ENCODE measurements at places on chromosomes 7 and 10.

DNA sequence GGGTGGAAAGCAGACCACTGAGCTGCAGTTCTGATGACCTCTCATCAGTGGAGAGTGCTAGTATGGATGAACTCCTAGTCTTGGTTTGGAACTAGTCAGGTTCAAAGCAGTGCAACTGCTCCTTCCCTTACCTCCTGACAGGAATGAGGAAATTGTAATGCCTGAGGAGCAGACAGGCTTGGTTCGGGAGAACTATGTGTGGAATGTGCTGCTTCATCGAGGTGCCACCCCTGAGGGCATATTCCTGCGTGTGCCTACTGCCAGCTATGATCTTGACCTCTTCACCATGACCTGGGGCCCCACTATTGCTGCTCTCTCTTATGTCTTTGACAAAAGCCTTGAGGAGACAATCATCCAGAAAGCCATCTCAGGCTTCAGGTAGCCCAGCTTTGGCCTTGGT, 27.4 kb upstream of the NFKB2 start:
- no peak for DNase-seq

DNA sequence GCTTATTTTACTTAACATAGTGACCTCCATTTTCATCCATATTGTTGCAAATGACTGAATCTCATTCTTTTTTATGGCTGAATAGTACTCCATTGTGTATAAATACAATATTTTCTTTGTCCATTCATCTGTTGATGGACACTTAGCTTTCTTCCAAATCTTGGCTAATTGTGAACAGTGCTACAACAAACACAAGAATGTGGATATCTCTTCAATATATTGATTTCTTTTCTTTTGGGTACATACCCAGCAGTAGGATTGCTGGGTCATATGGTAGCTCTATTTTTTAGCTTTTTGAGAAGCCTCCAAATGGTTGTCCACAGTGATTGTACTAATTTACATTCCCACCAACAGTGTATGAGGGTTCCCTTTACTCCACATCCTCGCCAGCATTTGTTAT, 58.0 kb downstream of the CREB5 start:
- DNase-seq: no peak

DNA sequence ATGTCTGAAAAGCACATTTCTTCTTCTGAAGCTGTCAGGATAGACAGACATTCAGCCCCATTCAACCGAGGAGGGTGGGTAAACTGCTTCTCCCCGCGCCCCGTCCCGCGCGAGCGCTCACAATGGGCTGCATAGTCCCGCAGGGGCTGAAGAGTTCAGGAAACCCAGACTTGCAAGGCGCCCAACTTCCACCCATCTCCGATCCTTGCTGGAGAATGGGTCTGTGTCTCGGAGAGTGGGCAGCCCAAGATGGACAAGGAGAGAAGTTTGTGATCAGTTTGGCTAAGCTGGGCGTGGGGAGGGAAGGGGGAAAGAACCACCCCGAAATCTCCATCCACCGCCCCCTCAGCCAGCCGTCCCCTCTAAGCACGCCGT, 686 bp downstream of the AASS start:
- DNase-seq: no peak

- DNase-seq: no peak
These were observed 48.5 kb upstream of the PHYHIPL start for GRCh38 chr10:59127991-59128390.

DNA sequence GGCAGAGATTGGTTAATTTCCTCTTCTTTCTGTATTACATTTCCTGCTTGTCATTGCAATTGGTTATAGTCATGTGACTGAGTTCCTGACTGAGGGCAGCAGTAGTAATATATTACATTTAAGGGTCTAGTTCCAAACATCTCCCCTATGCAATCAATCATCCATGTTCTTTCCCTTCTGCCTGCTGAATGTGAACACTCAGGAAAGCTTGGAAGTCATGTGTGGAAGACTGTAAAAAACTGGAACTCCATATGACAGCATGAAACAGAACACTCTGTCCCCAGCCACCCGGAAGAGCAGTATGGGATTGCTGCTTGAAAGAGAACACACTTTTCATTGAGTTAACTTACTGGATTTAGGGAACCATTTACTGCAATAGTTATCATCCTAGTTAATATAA, 459.7 kb upstream of the SEMA3A start:
- DNase-seq: no peak

DNA sequence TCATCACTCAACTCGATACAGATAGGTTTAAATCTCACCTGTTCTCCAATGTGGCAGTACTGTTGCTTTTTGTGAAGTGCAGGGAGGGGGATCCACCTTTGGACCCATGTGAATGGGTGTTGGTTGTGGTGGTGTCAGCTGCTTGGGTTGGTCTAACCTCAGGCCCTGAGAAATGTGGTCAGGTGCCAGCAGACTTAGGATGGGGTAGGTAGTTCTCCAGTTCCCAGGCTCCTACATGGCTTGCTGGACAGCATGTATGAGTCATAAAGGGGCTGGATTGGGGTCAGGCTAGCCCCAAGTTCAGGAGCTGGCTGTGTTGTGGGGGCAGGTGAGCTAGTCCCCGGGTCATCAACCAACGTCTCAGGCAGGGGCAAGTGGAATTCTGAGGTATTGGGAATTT, 472.6 kb upstream of the CNTNAP2 start:
- no peak for DNase-seq

DNA sequence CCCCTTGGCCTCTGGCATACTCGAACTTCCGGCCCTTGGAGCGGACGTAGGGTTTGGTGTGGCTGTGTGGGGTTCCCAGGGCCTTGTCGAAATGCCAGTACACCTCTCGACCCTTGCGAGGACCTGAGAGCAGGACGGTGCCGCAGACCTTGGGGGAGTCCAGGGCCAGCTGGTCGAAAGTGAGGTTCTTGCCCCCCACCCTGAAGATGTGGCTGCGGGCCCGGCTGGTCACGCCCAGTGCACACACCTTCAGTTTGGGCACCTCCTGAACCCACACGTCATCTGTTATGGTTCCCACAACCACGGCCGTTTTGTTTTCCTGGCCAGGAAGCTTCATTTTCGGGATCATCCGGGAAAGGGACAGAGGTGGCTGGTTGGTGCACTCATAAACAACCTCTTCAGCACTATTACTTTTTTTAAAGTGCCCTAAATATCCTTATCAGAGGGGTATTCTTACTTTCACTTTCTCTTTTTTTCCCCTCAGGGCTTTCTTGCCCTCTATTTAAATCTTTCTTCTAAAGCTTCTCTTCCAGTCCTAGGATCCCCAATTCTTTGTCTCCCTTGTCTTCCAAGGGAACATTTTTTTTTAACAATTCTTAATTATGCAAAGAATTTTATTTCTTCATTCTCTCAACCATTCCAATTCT, 44.9 kb upstream of the FAM3C start:
- no peak for DNase-seq

GRCh38 chr7:113267885-113268284, 149.5 kb upstream of the SMIM30 start:
- DNase-seq: no peak

DNA sequence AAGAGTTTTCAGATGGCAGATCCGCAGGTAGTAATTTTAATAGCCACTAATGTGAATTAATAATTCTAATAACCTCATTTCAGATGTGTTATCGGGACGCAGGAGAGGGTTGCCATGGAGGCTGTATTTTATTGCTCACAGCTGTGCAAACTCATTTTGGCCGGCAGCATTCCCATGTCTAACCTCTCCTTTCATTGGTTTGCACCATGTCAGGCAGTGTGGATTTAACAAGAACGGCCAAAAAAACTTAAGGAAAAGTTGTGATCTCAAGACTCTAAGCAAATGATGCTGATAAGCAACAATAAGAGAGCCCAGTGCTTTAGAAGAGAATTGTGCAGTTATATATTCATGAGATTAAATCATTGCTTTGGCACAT, 88.7 kb upstream of the NRP1 start:
- no peak for DNase-seq

- no peak for DNase-seq
These were observed 239.3 kb upstream of the SEMA3C start for GRCh38 chr7:81158189-81158588.

- DNase-seq: no peak
These were observed 31.1 kb downstream of the LMTK2 start for GRCh38 chr7:98137826-98138151.

GRCh38 chr10:125157505-125157904, 2.9 kb downstream of the CTBP2 start:
- DNase-seq: no peak

- DNase-seq: no peak
These were observed 9.3 kb upstream of the PNLIPRP3 start for GRCh38 chr10:116418389-116418788.

GRCh38 chr7:151754142-151754590, 122.7 kb downstream of the PRKAG2 start:
- DNase-seq: peak; percentile 27

GRCh38 chr7:40847921-40848320, 713.1 kb downstream of the SUGCT start:
- DNase-seq: no peak

GRCh38 chr10:117237401-117237991, 3.4 kb upstream of the SLC18A2 start:
- no peak for DNase-seq

- DNase-seq: no peak
These were observed 239.9 kb upstream of the ZMIZ1 start for GRCh38 chr10:78828647-78829539.

DNA sequence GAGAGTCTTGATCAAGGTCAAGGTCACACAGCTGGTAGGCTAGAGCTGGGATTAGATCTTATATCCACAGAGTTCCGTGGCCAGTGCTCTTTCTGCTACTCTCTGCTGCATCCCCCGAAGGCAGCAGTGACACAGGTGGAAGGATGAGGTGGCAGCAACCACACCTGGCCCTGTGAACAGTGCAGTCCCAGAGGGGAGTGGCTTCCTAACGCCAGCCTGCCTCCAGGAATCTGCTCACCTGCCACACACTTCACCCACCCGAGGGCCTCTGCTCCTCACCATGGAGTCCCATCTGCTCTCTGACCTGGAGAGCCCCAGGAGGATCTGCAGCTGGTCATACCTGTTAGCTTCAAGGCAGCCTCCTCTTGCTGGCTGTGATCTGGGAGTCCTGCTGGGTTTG, 484.2 kb downstream of the PLXNA4 start:
- no peak for DNase-seq

DNA sequence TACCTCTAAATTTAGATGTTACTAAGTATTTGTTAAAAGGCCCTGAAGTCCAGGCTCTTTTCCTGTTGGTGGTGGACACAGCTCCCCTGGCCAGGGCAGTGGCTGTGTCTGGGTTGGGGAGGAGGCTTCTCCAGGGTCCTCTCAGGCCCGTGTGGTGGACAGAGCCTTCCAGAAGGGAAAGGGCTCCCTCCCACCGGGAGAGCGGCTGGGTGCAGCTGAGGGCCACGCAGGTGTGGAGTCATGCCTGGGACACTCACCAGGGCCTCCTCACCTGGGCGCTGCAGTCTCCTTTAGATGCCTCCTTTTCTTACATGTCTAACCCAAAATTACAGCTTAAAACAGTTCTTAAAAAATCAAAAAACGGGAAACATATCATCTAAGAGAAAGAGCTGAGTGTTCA, 128.2 kb upstream of the TCERG1L start:
- no peak for DNase-seq

- no peak for DNase-seq
These were observed 221.3 kb upstream of the DGKB start for GRCh38 chr7:15123901-15124300.

- DNase-seq: no peak
These were observed 16.5 kb downstream of the MDH2 start for GRCh38 chr7:76064208-76064970.

- peak; percentile 63 for DNase-seq
These were observed 117.4 kb downstream of the INPP5A start for GRCh38 chr10:132654708-132655661.

- DNase-seq: no peak
These were observed 492 bp upstream of the VCL start for GRCh38 chr10:73997461-73997786.

DNA sequence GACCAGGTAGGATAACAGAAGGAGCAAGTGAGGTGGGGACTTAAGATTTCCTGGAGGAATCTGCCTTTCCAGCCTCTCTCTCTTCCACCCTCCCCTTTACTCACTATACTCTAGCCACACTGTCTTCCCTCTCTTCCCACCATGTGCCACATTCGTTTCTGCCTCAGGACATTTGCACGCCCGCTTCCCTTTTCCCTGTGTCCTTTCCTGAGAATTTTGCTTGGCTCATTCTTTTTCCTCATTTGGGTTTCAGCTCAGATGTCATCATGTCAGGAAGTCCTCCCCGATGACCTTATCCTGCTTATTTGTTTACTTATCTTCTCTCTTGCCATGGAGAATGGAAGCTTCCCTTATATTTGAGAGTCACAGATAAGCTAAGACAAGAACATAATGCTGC, 363.8 kb downstream of the PRPF18 start:
- no peak for DNase-seq

DNA sequence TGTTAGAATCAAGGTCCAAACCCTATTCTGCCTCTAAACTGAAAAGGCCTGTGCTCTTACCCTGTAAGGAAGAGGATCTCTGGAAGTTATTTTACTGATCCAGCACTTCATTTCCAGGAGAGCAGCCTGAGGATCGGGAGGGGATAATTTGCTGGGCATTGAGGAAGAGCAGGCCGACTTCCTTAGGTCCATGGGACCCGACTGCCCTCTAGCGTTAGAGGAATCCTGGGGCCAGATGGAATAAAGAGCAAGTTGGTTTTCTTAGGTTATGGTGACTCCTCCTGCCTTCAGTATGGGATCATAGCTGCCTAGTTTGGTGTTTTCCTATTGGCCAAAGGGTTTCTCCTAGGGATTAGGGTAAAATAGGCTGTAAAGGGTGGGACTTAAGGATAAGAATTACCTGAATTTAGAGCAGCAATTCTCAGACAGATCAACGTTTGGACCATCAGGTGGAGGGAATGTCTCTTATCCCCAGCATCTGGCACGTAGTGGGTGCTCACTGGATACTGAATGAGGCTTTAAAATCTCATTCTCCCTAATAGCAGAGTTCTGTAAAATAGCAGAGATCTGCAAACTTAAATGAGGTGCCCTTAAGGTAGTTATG, 40.0 kb upstream of the SORBS1 start:
- DNase-seq: peak; percentile 61

DNA sequence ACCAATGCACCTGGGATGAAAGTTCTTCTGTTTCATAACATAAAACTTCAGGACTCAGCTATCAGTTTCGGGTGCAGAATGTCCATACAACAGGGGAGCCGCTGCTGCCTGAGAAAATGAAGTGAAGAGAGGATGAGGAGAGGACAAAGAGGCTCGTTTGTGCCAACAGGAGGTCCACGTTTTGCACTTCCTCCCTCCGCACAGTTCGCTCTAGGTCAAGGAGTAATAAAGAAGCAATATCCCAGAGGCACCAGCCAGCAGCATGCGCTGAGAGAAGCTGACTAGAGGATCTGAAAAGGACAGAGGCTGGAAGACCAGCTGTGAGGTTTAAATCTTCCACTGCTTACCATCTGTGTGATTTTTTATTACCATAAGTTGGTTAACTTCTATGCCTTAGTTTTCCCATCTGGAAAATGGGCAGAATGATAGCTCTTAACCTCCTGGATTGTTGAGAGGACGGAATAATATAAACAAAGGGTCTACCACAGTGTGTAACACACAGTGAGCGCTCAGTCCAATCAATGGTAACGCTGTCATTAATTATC, 709 bp downstream of the GPAM start:
- no peak for DNase-seq

Measured in anterior cingulate cortex (tissue), 58 donors.